ENCODE measurements at places on chromosomes 3 and 15.

- DNase-seq, result no peak
Observed at GRCh38 chr3:75015280-75015679, 400.8 kb upstream of the CNTN3 start.

GRCh38 chr15:26630857-26631256 lies 142.0 kb downstream of the GABRB3 start:
- no peak for DNase-seq

GRCh38 chr3:153980252-153980590 lies 141.0 kb upstream of the ARHGEF26 start:
- no peak for DNase-seq

GRCh38 chr15:89195836-89196235 lies 25.5 kb downstream of the RLBP1 start:
- no peak for DNase-seq

DNA sequence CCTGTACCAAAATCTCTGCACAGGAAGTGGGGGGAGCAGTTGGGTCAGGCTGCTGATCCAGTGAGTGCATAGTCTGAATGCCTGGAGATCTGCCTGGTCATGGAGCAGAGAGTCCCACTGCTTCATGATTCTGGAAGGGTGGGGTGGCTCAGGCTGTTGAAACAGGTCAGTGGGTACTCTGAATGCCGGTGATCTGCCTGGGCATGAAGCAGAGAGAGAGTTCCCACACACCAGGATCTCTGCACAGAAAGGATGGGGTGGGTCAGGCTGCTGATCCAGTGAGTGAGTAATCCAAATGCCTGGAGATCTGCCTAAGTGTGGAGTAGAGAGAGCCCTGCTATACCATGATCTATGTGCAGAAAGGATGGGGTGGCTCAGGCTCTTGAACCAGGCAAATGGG lies 16.1 kb upstream of the GCSAM start:
- no peak for DNase-seq

GRCh38 chr3:8540456-8540855 lies 38.8 kb downstream of the LMCD1 start:
- no peak for DNase-seq

DNA sequence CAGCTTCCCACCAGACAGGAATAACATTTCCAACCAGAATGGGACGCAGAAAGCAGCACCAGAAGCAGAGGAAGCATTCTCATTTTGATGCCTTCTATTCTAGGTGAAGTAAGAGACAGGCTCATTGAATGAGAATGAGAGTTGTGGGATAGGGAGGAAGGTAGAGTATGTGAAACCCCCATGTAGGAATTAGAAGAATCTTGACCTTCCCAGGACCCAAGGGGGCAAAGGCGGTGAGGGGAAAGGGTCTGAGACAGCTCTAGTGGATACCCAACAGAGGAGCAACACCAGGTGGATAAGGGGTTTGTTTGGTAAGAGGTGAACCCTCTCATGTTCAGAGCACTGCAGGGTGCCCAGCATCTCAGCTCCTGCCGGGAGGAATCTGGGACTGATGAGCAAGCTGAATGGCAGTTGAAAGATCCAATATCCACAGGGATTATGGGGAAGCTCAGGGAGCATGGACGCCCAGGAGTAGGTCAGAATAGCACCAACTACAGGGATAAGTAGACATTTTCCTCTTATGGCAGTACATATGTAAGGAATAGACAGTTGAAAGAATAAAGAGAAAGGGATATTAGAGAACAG lies 77.0 kb downstream of the PLCL2 start:
- DNase-seq, result no peak

DNA sequence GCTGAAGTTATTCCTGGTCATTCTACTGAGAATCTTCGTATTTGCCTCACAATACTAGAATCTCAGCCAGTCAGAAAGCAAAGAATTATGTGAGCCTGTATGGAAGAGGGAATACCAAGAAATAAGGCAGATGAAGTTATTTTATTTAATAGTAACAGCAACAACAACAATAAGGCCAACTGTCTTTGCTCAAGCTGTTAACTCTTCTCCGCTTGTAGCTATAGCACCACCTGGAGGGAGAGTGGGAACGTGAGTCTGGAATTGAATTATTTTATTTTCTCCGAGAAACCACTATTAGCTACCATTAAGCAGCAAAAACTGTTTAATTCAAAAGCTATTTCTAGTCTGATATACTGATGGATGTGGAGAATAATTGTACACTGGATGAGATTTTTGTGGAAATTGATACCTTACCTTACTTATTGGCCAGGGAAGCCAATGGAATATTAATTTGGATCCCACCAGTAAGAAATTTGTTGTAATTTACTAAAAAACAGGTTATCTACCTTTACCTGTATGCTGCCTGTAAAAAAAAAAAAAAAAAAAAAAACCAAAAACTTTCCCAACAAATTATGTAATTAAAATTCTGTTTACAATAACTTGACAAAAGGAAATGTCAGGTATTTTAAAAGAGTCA lies 50.1 kb downstream of the CALML4 start:
- no peak for DNase-seq

GRCh38 chr3:41339758-41340157 lies 140.5 kb downstream of the CTNNB1 start:
- DNase-seq, result no peak

Data from stimulated activated CD8-positive, alpha-beta memory T cell treated with anti-CD3 and anti-CD28 coated beads, Interleukin-15, amount 100 ng/mL, for 4 hours (primary cell).